WERI-Rb-1 (cell line): ENCODE measurements at places on chromosomes 3 and 15.

GRCh38 chr3:33030802-33031201 lies 66.1 kb downstream of the GLB1 start:
- peak; percentile 23 for DNase-seq

GRCh38 chr3:143529018-143529478 lies 319.2 kb downstream of the SLC9A9 start:
- no peak for DNase-seq

DNA sequence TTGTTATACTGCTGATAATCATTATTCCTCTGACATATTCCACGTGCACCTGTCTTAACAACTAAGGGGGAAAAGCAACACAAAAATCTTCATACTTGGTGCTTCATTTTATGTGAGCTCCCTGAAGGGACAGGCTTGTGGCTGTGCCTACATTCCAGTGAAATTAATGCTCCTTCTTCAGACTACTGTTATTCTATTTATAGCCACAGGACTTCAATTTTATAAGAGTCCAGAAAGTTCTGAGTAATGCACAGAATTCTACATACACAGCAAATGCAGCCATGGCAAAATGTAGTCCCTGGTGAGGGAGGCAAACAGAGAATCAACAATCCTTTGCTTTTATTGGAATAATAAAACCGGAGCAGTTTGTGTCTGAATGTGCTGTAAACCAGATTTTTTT lies 417.1 kb downstream of the RBMS3 start:
- DNase-seq, result no peak

GRCh38 chr3:84074767-84075166 lies 884.0 kb upstream of the CADM2 start:
- no peak for DNase-seq

DNA sequence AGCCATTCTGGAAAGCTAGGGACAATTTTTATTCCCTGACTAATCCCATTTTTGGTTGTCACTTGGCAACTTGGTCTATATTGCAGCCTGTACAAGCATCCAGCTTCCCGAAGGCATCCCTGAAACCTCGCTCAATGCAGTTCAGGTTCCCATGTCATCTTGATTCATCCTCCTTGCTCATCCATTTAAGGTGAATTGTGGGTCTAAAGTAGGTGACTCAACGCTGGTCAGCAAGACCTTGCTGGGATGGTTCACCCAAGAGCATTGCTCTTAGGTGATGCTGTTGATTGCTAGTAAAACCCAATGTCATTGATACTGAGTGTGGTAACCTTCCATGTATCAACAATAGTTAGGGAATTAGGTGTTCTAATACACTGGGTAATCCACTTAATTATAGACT lies 13.1 kb upstream of the RAB8B start:
- no peak for DNase-seq

DNA sequence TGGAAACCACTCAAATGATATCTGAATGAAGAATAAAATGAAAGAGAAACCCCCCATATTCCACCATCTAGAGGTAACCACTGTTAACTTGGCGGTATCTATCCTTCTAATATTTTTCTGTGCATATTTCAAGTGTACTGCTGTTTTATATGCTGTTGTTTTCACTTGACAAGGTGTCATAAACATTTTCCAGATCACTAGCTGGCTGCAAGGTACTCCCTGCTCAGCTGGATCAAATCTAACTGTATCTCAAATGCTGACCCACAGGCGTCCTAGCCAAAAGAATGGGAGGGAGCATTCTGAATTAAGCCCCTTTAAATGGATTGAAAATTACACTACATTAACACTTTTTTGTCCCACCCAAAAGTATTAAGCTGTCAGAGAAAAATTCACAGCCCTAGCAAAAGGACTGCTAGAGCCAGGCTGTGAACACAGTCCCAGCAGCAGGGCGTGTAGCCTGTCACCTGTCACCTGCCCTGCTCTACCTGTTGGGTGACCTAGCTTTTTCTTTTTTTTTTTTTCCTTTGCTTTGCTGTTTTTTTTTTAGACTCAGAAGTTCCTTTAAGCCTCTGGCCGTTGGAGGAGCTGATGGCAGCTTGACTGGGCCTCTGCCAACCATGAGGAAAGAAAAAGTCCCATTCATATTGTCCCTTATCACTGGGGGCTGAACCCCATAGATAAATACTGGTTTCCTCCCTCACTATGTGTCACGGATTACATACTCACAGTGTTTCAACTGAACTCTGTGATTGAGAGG lies 93.7 kb upstream of the TSC22D2 start:
- DNase-seq, result no peak

- peak; percentile 94 for DNase-seq
Measured at GRCh38 chr3:39288300-39288808, 8.5 kb upstream of the CX3CR1 start.

- no peak for DNase-seq
Measured at GRCh38 chr3:71207632-71208031, 375.9 kb downstream of the FOXP1 start.

- peak; percentile 73 for DNase-seq
Measured at GRCh38 chr15:88605189-88606069, 15.7 kb upstream of the AEN start.

- DNase-seq, result no peak
Measured at GRCh38 chr3:63231643-63232042, 46.5 kb upstream of the SYNPR start.

- peak; percentile 21 for DNase-seq
Measured at GRCh38 chr15:32096916-32097617, 66.8 kb downstream of the CHRNA7 start.

- no peak for DNase-seq
Measured at GRCh38 chr15:74528876-74529275, 12.1 kb upstream of the ARID3B start.

- DNase-seq, result no peak
Measured at GRCh38 chr3:112602217-112602838, 38.6 kb downstream of the CCDC80 start.

DNA sequence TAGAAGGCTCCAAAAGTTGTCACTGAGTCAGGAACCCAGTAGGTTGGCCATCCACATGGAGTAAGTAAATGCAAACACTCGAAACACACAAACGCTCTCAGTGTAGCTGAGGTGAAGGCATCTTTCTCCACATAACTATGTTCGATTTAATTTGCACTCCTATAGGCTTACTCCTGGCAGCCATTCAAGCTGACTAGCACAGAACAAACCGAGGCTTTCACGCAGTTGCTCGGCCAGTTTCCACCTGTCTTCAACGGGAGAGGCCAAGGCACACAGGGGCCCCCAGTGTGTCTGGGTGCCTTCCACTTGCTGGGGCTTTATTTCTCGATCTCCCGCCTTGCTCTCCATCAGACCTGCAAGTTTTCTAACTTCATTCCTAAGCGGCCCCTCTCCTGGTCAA lies 18.9 kb downstream of the RGMA start:
- DNase-seq, result no peak

DNA sequence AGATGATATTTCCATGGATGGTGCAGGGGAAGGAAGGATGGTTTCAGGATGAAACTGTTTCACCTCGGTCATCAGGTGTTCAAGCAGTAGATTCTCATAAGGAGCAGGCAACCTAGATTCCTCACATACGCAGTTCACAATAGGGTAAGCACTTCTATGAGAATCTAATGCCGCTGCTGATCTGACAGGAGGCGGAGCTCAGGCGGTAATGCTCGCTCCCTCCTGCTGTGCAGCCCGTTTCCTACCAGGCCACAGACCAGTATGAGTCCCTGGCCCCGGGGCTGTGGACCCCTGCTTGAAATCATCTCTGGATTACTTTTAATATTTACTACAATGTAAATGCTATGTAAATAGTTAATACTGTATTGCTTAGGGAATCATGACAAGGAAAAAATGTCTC lies 241.8 kb downstream of the ROBO2 start:
- DNase-seq, result peak; percentile 77

DNA sequence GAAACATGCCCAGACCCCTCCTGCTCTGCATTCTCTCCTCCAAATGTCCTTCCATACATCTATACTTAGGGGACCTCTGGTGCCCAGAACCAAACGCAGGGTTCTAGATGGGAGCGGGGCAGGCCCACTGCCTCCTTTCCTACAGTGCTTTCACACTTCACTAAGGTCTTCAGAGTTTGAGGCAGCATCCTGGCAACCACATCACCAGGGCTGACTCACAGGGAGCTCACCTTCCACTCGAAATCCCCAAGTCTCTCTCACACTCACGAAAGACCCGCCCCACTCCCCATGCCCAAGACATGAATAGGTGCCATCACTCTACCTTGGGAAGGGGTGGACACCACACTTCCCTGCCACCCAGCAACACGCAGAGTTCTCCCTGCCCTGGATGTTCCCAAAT lies 18.9 kb downstream of the HOMER2 start:
- DNase-seq, result no peak

GRCh38 chr3:138078901-138079344 lies 36.5 kb downstream of the DZIP1L start:
- DNase-seq, result no peak

GRCh38 chr3:9395570-9396300 lies 1.7 kb upstream of the SETD5 start:
- no peak for DNase-seq

DNA sequence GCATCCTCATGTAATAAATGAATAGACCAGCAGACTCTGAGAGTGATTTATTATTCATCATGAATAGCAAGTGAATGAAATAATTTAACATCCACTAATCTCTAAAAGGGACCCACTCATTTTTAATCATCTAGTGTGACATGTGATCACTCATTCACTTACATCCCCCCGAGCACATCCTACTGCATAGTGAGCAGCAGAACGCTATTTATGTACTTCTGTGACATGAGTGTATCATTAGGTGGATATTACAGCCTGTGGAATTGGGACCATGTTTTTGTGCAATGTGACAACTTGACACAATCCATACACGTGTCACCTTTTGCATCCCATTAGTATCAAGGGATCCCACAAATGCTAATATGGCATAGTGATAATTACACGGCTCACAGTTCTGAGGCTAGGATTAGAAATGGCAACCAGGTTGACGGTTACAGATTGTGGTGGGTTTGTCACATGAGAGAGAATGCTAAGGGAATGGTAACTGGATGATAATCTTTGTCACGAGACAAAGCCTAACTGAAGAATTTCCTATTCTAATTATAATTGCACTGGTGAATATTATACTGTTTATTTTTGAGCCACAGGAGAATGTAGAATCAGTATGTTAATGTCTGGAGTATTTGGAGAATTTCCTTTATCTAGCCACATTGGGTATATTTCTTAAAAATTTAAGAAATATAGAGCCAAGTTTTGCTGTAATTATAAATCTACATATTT lies 595.2 kb upstream of the TBL1XR1 start:
- no peak for DNase-seq

DNA sequence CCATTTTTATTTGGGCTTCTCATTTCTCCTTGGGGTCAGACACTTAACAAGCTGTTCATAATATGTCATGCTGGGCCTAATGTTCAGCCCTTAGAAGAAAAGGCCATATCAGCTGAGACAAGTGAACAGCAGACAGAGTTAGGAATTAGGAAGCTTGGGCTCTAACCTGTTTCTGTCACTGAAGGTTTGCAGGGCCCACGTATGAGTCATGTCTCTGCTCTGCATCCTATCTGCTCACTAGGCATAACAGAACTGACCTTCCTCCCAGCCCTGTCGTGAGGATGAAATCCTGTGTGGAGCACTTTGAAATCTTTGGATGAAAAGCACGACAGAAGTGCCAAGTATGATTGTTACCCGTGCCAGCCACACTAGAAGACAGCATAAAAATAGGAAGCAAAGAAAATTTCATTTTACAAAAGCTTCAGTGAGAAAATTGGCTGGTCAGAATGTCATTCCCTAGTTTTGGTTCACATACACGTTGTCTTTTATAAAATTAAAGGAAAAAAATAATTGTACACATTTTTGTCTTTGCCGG lies 26.5 kb upstream of the CD47 start:
- no peak for DNase-seq

GRCh38 chr15:95350908-95351307 lies 979.6 kb upstream of the NR2F2 start:
- no peak for DNase-seq

GRCh38 chr3:119145500-119146167 lies at the start of gene TEX55:
Gene TEX55, plus strand, starts transcription at chr3:119146165. Its CDS starts 25 bp downstream, at chr3:119146190.
- peak; percentile 43 for DNase-seq

DNA sequence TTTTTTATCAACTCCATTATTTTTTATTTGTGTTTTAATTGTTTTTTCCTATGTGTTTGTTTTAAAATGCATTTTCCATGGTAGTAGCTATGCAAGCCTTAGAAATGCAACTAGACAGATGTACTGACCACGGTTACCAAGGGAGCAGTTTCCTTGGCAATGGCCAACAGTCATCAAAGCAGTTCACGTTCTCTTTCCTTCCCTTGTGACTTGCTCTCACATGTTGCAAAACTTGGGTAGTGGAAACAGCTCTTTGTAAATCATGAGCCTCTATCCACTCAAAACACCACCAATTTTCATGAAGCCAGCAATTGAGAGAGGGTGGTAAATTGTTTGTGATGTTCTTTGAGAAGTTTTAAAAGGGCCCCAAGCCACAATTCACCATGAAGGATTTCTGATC lies 499.4 kb upstream of the MDFIC2 start:
- no peak for DNase-seq

- DNase-seq, result no peak
Measured at GRCh38 chr3:140388202-140388922, 289.5 kb upstream of the TRIM42 start.

DNA sequence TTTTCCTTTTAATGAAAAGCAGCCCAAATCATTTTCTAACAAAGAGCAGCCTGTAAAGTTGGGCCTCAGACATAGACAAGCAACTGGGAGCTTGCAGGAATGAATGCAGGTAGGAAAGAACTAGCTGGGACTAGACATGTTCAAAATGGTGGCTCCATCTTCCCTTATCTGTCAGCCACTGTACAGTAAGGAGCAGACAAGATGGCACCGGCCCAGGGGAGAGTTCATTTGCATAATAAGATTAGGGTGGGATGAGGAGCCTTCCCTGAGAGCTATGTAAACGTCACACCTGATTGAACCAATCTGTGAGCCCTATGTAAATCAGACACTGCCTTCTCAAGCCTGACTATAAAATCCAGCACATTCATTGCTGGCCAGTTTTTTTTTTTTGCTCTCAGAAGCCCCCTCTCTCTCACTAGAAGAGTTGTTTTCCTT lies 59.7 kb upstream of the GK5 start:
- peak; percentile 52 for DNase-seq

- DNase-seq, result no peak
Measured at GRCh38 chr3:193372783-193373182, 5.8 kb downstream of the ATP13A5 start.

- DNase-seq, result no peak
Measured at GRCh38 chr15:29734917-29735572, 87.2 kb downstream of the TJP1 start.

DNA sequence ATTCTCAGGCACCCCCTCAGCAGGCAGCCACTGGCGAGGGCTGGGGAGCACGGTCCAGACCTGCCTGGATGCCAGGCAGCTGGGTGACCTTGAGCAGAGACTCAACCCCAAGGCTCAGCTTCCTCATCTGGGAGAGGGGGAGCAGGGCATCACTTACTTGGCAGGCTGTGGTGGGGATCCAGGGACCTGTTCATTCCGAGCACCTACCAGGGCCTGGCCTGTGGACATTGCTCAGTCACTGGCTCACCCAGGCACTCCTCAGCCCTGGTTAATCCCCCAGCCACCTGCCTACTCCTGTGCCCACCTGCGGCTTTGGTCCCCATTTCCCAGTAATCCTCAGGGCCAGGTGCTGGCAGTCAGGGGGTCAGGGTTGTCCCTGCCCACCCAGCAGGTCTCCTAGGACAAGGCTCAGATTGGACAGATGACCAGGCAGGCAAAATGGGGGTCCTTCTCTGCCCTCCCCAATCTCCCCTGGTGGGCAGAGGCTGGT lies 9.3 kb upstream of the RPL29 start:
- DNase-seq, result peak; percentile 51

GRCh38 chr3:66431494-66431893 lies 69.3 kb downstream of the LRIG1 start:
- no peak for DNase-seq
